ENCODE measurements at places on chromosomes 11 and 22. TPM values are rescaled to one million over a fixed set of nuclear protein-coding genes. Genes with fewer than 3 reads are reported as not detected.

DNA sequence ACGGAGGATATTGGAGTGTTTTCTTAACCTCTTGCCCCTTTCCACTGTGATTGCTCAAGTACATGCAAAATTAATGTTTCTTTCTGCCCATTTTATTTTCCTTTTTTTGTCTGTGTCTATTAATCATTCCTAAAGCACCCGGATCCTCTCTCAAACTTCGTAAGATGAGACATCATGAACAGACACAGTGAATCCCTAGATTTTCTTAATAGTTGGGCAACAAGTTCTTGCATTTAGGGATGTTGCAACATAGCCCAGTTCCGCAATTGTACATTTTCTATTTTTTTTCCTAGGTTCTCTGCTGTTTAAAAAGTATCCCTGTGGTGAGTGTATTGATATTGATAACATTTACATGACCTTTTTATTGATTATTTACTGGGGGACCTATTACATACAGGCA is 2.9 kb downstream of the FAM111A start:
- DNase-seq: no peak

- DNase-seq: no peak
Observed at GRCh38 chr11:78662811-78663210, 88.1 kb upstream of the NARS2 start.

DNA sequence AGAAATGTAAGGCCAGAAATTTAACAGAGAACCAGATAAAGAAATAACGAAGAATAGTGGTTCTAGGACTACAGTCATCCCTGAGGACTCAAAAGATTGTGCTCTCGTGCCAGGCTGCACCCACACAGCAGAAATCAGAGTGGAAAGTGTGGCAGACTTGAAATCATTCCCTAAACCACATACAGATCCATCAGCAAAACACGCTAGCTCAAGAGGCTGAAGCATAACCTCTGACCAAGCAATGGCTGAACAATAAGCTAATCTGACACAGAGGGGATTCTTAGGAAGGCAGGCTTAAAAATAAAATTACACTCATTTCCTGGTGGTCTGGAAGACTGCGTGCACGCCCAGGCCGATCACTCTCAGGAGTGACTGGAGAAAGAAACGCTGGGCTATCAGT is 19.0 kb downstream of the NCF4 start:
- no peak for DNase-seq

DNA sequence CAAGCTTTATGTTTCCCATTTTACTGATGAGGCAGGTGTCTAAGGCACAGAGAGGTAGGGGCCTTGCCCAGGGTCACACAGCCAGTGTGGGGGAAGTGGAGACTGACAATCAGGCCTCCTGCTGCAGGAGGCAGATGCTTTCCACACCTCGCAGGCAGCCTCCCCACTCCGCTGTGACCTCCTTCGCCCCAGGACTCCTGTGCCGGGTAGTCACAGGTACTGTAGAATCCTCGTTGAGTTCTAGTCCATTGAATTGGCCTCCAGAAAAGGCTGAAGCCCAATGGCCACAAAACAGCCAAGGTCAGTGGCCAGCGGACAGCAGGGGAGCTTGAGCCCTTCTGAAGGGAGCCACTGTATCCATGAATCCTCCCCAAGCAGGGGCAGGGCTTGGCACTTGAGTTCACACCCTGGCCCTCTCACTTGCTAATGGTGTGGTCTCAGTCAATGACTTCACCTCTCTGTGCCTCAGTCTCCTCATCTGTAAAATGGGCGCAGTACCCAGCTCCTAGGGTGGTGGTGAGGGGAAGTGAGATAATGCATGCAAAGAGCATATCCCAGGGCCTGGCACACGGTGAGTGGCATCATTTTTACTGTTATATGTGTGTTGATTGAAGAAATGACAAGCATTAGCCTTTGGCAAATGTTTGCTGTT is 1.1 kb upstream of the FXYD2 start:
- peak; percentile 6 for DNase-seq

GRCh38 chr11:34640050-34640923 is 19.4 kb downstream of the EHF start:
- DNase-seq: no peak

GRCh38 chr22:16953206-16954059 is 54.6 kb downstream of the GAB4 start:
- DNase-seq: no peak

DNA sequence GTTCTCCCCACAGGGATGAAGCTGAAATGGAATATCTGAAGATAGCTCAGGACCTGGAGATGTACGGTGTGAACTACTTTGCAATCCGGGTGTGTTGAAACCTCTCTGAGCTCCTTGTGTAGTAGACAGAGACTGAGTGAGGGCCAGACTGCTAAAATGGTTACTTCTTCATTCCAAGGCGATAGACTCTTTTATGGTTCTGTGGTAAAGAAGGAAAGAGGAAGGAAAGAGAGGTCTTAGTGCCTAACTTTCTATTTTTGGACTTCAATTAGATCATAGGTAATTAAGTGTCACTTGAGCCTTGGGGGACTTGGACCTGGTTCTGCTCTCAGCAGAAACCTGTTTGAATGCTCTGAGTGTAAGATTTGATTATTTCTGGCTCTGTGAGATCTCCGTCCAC is 54.7 kb downstream of the NF2 start:
- DNase-seq: no peak

- DNase-seq: no peak
Observed at GRCh38 chr11:130441719-130442118, 6.7 kb upstream of the ADAMTS15 start.

- DNase-seq: peak; percentile 93
Observed at GRCh38 chr11:68010090-68011041, at the start of gene ALDH3B1. Gene ALDH3B1 (plus strand): TSS chr11:68010327. CDS start chr11:68015298, 4,971 bp downstream.

TESMIN gene
- total RNA-seq: 0.29 TPM

Measured in left cardiac atrium (tissue), 4 donors.